ENCODE measurements at places on chromosomes 5 and 9.

DNA sequence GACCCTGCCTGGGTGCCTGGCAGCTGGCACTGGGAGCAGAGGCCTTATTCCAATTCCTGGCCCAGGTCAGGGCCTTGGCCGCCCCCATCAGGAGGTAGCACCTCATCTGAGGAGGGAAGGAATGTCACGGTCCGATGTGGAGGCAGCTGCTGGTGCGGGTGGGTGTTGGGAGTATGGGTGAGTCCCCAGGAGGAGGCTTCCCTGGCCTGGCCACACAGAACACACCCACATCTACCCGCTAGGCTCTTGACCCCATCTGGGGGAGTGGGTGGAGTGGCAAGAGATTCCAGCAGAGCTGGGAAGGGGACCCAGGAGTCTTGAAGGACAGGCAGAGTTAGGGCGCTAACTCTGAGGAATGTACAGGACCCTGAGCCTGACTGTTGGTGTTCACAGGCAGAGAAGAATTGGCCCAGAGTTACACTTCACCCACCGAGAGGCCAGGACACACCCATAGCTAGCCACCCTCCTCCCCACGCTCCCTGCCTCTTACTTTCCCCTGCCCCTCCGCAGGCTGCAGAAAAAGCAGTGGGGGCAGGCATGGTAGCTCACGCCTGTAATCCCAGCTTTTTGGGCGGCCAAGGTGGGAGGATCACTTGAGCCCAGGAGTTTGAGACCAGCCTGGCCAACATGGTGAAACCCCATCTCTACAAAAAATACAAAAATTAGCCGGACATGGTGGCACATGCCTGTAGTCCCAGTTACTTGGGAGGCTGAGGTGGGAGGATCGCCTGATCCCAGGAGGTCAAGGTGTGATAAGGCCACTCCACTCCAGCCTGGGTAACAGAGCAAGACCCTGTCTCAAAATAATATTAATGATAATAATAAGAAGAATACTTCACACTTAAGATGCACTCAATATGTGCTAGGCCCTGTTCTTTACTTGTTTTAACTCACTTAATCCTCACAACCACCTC is 6.0 kb downstream of the OLFML2A start:
- DNase-seq: no peak

GRCh38 chr9:35914301-35914807 is 5.1 kb downstream of the SPAAR start:
- no peak for DNase-seq

GRCh38 chr9:82320566-82320965 is 332.0 kb downstream of the SPATA31D1 start:
- no peak for DNase-seq

- DNase-seq: no peak
Observed at GRCh38 chr5:127012916-127013315, 17.4 kb downstream of the MARCHF3 start.

DNA sequence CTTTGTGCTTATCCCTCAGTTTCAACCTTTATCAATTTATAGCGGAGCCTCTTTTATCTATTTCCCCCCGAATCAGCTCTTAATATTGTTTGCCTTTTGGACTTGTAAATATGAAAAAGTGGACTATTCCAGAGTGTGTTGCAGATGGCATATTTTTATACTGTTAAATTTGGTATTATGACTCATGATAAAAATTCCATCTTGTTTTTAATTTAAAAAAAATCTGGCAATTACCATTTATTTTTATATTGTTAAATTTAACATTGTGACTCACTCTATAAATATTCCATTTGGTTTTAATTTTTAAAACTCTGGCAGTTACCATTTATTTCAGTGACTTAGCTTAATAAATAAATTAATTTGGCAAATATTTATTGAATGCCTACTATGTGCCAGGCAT is 37.5 kb downstream of the RBM27 start:
- DNase-seq: no peak

DNA sequence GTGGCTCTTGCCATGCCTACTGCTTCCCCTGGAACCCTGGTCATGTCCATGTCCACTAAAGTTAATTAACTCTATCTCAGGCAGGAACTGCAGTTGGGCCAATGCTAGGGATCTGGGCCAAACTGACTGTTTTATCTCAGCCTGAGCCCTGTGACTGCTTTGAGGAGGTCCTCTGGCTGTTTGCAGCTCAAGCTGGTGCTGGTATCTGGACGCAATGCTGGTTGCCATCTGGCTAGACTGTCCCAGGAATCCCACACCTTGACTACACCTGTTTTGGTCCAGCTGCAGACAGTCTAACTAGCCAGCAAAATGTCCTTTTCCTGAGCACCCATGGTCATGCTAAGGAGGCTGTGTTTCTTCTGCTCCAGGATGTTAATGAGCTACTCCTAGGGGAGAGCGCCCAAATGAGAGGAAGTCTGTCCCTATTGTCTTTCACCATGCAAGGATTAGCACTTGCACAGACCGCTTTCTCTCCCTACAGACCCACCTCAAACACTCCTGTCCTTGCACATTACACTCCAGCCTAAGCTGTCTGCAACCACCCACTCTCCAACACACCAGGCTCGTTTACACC is 251.0 kb downstream of the SH3GL2 start:
- no peak for DNase-seq

DNA sequence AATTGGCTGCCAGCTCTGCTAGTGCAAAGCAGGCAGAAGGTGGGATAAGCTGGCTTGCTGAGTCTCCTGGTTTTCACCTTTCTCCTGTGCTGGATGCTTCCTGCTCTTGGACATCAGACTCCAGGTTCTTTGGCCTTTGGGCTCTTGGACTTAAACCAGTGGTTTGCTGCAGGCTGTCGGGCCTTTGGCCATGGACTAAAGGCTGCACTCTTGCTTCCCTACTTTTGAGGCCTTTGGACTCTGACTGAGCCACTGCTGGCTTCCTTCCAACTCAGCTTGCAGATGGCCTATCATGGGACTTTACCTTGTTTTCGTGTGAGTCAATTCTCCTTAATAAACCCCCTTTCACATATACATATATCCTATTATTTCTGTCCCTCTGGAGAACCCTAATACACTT is 1293.9 kb upstream of the CDH6 start:
- no peak for DNase-seq

GRCh38 chr5:5658889-5659465 is 236.5 kb downstream of the ICE1 start:
- no peak for DNase-seq

- DNase-seq: no peak
Observed at GRCh38 chr5:133034064-133034463, 7.7 kb upstream of the ZCCHC10 start.

- DNase-seq: no peak
Observed at GRCh38 chr5:59673438-59674058, 220.0 kb downstream of the PDE4D start.

- no peak for DNase-seq
Observed at GRCh38 chr9:87069690-87070089, 122.4 kb upstream of the GAS1 start.

Measured in activated CD8-positive, alpha-beta memory T cell treated with anti-CD3 and anti-CD28 coated beads for 1 hour (primary cell).